Heart left ventricle (tissue), 16 donors: ENCODE measurements at places on chromosomes 7 and 10. TPM values are rescaled to one million over a fixed set of nuclear protein-coding genes. Genes with fewer than 3 reads are reported as not detected.

- peaks cover 9% of the 10 kb centered on the region for H3K36me3 ChIP-seq
- H3K4me3 ChIP-seq, result no peak overlapping the region
- H3K27me3 ChIP-seq, result no peaks in the 10 kb centered on the region
- no peaks in the 10 kb centered on the region for H3K4me1 ChIP-seq
- DNase-seq, result no peak
- H3K27ac ChIP-seq, result no peak overlapping the region
These were observed 45.6 kb downstream of the SFMBT2 start for GRCh38 chr10:7365027-7365745.

DNA sequence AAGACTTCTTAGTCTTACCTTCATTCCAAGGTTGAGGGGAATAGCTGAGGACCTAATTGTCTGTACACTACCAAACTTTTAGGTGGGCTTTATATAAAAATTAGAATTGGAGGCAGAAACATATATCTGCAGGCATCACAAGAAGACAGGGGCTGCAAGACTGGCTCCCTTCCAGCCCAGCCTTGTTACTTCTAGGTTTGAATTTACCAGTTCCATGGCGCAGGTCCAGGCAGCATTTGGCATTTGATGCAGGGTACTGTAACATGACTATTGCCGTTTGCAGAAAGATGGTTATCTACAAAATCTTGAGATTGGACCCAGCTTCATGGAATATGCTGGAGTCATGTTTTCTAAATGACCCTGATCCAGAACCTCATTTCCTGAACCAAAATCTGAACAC lies 105.4 kb upstream of the RHOBTB1 start:
- H3K4me3 ChIP-seq, result no peak overlapping the region
- no peak overlapping the region for H3K27ac ChIP-seq
- no peaks in the 10 kb centered on the region for H3K36me3 ChIP-seq
- no peaks in the 10 kb centered on the region for H3K27me3 ChIP-seq
- no peaks in the 10 kb centered on the region for H3K4me1 ChIP-seq

DNA sequence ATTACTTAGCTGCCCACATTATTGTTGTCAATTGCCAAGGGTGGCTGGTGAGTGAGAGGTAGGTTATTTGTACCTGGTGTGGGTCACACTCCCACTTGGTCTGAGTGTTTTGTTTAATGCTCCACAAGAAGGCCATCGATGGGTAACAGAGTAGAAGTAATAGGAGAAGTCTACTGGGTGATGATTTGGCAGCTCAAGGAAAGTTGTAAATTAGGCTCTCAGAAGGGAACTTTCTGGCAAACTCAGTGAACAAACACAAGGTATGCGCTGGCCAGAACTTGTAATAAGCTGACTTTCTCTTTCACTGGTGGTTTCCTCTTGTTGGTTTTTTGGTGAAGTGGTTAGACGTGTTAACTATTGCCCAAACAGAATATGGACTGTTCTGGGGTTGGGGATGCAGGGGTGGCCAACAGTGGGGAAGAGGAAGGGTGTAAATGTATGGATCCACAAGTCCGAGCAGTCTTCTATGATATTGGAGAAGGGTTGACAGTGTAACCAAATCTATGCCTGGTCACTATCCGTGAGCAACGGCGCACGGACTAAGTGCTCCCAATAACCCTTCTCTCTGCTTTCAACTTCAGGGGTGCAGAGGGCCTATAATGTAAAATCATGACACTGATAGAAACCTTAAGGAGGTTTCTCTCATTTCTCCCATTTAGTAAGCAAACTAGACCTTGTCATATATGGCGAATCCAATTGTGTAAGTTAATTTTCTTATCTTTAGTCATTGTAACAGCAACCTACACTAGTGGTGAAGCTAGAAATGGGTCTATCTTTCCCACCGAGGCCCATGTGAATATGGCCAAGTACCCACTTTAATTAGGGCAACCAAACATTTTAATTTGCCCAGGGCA lies 212.8 kb downstream of the PTEN start:
- H3K27me3 ChIP-seq, result no peaks in the 10 kb centered on the region
- peaks cover under 1% of the 10 kb centered on the region for H3K4me1 ChIP-seq
- H3K36me3 ChIP-seq, result no peaks in the 10 kb centered on the region
- DNase-seq, result no peak

- DNase-seq, result peak; percentile 78
- no peak overlapping the region for H3K4me3 ChIP-seq
- peak overlapping the region; percentile 91 for H3K27ac ChIP-seq
- no peaks in the 10 kb centered on the region for H3K36me3 ChIP-seq
These were observed 70.3 kb upstream of the KMT2E start for GRCh38 chr7:104943502-104944343.

DNA sequence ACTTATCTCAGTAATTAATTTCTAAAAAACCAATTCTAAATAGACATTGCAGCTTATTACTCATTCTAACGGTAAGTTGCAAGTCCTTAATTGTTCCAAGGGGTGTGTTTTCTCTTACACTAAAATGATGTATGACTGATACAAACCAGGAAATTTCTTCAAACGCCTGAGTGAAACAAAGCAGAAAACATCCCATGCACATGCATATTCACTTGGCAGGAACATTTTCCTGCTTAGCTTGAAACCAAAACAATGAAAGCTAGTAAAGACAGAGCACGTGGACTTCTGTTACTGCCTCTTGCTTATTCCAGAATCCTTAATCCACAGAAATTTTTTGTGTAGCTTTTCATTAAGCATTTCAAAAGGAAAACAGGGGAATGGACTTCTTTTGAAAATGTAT lies 187.7 kb downstream of the MTERF1 start:
- H3K4me1 ChIP-seq, result no peaks in the 10 kb centered on the region
- H3K27me3 ChIP-seq, result no peaks in the 10 kb centered on the region
- H3K4me3 ChIP-seq, result no peak overlapping the region
- no peak for DNase-seq
- H3K27ac ChIP-seq, result no peak overlapping the region
- H3K36me3 ChIP-seq, result no peaks in the 10 kb centered on the region

DNA sequence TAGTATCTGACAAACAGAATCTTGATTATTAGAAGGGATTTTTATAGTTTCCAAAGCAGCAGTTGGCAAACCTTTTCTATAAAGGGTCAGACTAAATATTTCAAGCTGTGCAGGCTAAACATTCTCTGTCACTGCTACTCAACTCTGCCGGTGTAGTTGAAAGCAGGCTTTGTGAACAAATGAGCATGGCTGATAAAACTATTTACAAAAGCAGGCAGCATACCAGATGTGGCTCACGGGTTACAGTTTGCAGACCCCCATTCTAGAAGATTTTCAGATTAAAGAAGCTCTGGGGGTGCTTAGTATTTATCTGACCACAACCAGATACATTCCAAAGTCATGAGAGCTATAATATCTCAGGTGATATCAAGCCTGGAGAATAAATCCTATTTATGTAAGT lies 1017.5 kb downstream of the SORCS1 start:
- no peak overlapping the region for H3K4me3 ChIP-seq
- no peak overlapping the region for H3K27ac ChIP-seq
- no peaks in the 10 kb centered on the region for H3K36me3 ChIP-seq
- no peak for DNase-seq
- H3K27me3 ChIP-seq, result no peaks in the 10 kb centered on the region

Gene GRB10
- total RNA-seq, result 21.6 TPM

- no peaks in the 10 kb centered on the region for H3K36me3 ChIP-seq
- no peak overlapping the region for H3K4me3 ChIP-seq
- H3K27me3 ChIP-seq, result no peaks in the 10 kb centered on the region
- DNase-seq, result no peak
These were observed 164.1 kb upstream of the RHEB start for GRCh38 chr7:151683615-151684407.

DNA sequence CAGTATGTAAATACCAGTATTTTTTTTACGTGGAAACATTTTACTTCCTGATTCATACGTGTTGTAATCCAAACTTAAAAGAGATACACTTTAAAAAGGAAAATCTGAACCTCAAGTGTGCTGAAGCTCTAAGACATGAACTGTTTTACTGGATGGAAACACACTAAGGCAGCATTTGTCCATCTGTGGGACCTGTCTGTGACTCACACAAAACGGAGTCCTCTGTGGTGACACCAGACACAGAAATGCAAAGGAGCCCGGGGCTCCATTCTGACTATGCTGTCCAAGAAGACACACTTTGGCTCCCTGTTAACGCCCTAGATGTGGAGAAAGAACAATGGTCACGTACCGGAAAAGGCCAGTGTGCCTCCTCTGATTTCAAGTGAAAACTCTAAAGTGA lies 23.9 kb downstream of the RNF133 start:
- H3K36me3 ChIP-seq, result no peaks in the 10 kb centered on the region
- H3K27me3 ChIP-seq, result no peaks in the 10 kb centered on the region
- no peak overlapping the region for H3K4me3 ChIP-seq
- H3K4me1 ChIP-seq, result no peaks in the 10 kb centered on the region

Gene RAMP3
- 19.2 TPM for total RNA-seq

DNA sequence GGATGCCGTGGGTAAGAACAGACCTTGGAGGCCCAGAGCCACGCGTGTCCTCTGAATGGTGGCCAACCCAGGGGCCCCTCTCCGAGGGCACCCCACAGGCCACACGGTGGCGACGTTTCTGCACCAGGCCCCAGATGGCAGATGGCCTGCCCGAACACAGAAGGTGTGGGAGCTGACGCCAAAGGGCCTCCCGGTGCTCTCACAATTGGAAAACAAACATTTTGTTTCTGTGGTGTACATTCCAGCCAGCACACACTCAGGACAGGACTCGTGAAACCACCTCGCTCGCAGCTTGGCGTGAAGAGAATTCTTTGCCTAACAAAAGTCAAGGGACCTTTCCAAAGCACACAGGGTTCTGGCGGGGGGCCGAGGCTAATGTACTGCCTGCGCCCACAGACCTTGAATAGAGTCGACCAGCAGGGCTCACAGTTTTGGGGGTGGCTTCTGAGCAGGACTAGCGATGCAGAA lies 112.1 kb downstream of the FAM53B start:
- H3K4me1 ChIP-seq, result peaks cover 57% of the 10 kb centered on the region
- no peaks in the 10 kb centered on the region for H3K36me3 ChIP-seq

GRCh38 chr7:21923658-21924057 lies 22.0 kb downstream of the CDCA7L start:
- H3K4me3 ChIP-seq, result no peak overlapping the region
- peak overlapping the region; percentile 64 for H3K27ac ChIP-seq
- no peaks in the 10 kb centered on the region for H3K27me3 ChIP-seq
- H3K36me3 ChIP-seq, result no peaks in the 10 kb centered on the region
- no peak for DNase-seq

Gene CYP2C18
- total RNA-seq, result not detected

GRCh38 chr10:112333452-112333851 lies 40.5 kb upstream of the ACSL5 start:
- no peak overlapping the region for H3K4me3 ChIP-seq
- no peak overlapping the region for H3K27ac ChIP-seq
- H3K27me3 ChIP-seq, result no peaks in the 10 kb centered on the region
- H3K36me3 ChIP-seq, result no peaks in the 10 kb centered on the region
- no peak for DNase-seq
- no peaks in the 10 kb centered on the region for H3K4me1 ChIP-seq

GRCh38 chr10:31484431-31485135 lies 165.6 kb downstream of the ZEB1 start:
- no peak overlapping the region for H3K4me3 ChIP-seq
- no peaks in the 10 kb centered on the region for H3K27me3 ChIP-seq
- no peak overlapping the region for H3K27ac ChIP-seq
- H3K4me1 ChIP-seq, result no peaks in the 10 kb centered on the region
- H3K36me3 ChIP-seq, result no peaks in the 10 kb centered on the region

Gene ERCC6
- total RNA-seq, result 28.0 TPM

- no peaks in the 10 kb centered on the region for H3K27me3 ChIP-seq
- H3K36me3 ChIP-seq, result no peaks in the 10 kb centered on the region
- H3K4me1 ChIP-seq, result no peaks in the 10 kb centered on the region
- no peak overlapping the region for H3K4me3 ChIP-seq
- H3K27ac ChIP-seq, result no peak overlapping the region
These were observed 254.3 kb upstream of the NPVF start for GRCh38 chr7:25482631-25483030.

Gene SYT15
- 1.0 TPM for total RNA-seq

- H3K4me3 ChIP-seq, result no peak overlapping the region
- DNase-seq, result no peak
- no peak overlapping the region for H3K27ac ChIP-seq
- peaks cover 4% of the 10 kb centered on the region for H3K4me1 ChIP-seq
- H3K36me3 ChIP-seq, result no peaks in the 10 kb centered on the region
These were observed 129.9 kb downstream of the INHBA start for GRCh38 chr7:41573015-41573414.

Gene CDK13
- total RNA-seq, result 24.9 TPM

DNA sequence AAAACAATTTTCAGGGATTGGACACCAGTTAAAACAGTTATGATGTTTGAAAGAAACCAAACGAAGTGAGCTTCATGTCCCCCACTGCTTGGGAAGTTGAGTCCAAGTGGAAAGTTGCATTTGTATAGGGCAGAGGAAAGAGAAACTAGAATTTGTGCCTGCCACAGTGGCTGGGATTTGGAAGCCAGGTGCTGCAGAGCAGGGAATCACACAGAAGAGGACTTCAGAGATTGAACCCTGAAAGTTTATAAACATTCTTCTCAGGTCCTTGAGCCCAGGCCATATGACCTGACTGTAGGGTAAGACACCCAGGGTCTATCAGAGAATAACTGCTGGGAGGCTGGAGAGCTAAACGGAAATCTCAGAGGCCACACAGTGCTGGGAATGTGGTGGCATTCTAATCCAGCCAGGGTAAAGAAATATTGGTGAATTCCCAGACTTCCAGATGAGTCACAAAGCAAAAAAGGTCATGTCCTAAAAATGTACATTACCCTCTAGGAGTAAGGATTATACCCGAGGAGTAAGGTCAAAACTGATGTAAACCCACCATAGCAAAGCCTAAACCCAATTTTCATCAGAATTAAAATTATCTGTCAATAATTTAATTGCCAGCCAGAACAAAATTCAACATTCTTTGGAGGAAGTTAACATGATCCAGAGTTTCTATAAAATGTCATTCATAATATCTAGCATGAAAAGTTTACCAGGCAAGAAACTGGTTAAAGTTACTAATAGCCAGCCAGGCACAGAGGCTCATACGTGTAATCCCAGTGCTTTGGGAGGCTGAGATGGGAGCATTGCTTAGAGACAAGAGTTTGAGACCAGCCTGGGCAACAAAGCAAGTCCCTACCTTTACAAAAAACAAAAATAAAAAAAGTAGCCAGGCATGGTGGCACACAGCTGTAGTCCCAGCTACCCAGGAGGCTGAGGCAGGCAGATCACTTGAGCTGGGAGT lies 31.2 kb downstream of the TOMM7 start:
- no peak overlapping the region for H3K4me3 ChIP-seq
- H3K27me3 ChIP-seq, result no peaks in the 10 kb centered on the region
- H3K36me3 ChIP-seq, result no peaks in the 10 kb centered on the region
- no peak for DNase-seq

- peak; percentile 47 for DNase-seq
- peaks cover 41% of the 10 kb centered on the region for H3K36me3 ChIP-seq
- H3K4me3 ChIP-seq, result peak overlapping the region; percentile 67
- H3K27ac ChIP-seq, result peak overlapping the region; percentile 84
- H3K4me1 ChIP-seq, result peaks cover 34% of the 10 kb centered on the region
- peaks cover 22% of the 10 kb centered on the region for H3K27me3 ChIP-seq
These were observed 706 bp downstream of the BUB3 start for GRCh38 chr10:123154711-123155505.

- peaks cover 33% of the 10 kb centered on the region for H3K36me3 ChIP-seq
- no peaks in the 10 kb centered on the region for H3K27me3 ChIP-seq
- H3K4me1 ChIP-seq, result peaks cover under 1% of the 10 kb centered on the region
- H3K4me3 ChIP-seq, result peak overlapping the region; percentile 70
- peak; percentile 87 for DNase-seq
- peak overlapping the region; percentile 79 for H3K27ac ChIP-seq
These were observed 4.6 kb downstream of the LFNG start for GRCh38 chr7:2523941-2524807.

Gene EN2
- not detected for total RNA-seq

Gene CCDC172
- not detected for total RNA-seq
